ENCODE measurements at places on chromosomes 7 and 10. TPM values are rescaled to one million over a fixed set of nuclear protein-coding genes. Genes with fewer than 3 reads are reported as not detected.

DNA sequence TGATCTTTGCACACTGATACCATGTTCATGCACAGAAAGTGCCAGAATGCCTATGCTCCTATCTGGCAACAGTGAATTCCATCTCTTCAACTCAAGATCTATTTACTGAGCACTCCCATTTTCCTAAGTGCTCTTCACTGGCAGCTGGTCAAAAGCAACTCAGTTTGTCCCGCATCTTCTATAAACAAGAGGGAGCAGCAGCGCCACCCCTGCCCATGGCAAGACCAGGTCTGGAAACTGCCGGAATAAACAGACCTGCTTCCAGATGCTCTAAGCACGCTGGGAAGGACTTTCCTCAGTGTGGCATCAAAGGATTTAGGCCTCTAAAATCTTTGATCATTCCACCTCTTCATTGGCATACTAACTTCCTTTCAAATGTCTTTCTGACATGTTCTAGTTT lies 104.4 kb upstream of the MACROH2A2 start:
- H3K36me3 ChIP-seq, result no peaks in the 10 kb centered on the region
- DNase-seq, result no peak
- H3K4me3 ChIP-seq, result no peak overlapping the region
- no peaks in the 10 kb centered on the region for H3K4me1 ChIP-seq
- H3K27me3 ChIP-seq, result peaks cover 24% of the 10 kb centered on the region

DNA sequence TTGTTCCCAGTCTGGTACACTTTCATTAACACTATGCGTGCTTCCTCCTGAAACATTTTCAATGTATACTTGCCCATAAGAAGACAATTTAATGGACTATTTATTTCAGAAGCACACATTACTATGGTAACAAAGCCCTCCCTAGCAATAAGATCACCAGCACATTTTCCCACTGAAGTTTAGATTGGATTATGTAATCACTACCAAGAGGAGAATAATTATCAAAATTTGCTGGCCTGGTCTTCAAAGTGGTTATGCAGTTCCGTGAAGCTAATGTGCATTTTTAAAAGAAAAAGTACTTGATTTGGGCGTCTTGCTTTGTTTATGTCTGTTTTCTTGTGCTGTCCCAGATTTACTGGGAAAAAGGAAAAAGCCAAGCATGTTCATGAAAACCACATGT lies 61.9 kb downstream of the AP3M1 start:
- peaks cover 7% of the 10 kb centered on the region for H3K36me3 ChIP-seq
- H3K4me1 ChIP-seq, result peaks cover 6% of the 10 kb centered on the region
- H3K27me3 ChIP-seq, result no peaks in the 10 kb centered on the region
- H3K27ac ChIP-seq, result no peak overlapping the region
- no peak for DNase-seq

DNA sequence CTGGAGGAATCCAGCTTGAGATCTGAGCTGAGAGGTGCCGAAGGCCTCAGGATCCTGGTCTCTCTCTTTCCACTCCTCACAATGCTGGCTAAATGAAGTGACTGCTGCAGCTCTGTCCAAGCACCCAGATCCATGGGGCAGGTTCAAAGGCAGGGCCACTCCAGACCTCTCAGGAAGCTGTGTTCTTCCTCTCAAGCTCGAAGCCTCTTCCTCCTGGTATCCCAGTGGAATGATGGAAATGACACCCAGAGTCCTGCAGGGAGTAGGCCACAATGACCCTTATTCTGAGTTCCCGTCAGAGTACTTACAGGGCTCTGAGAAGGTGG lies 574.1 kb downstream of the GRID1 start:
- H3K4me1 ChIP-seq, result peaks cover 5% of the 10 kb centered on the region
- no peak for DNase-seq
- peaks cover 32% of the 10 kb centered on the region for H3K27me3 ChIP-seq
- H3K27ac ChIP-seq, result no peak overlapping the region

GRCh38 chr10:132540456-132540855 lies 2.9 kb downstream of the INPP5A start:
- peak overlapping the region; percentile 94 for H3K4me3 ChIP-seq
- H3K4me1 ChIP-seq, result peaks cover 50% of the 10 kb centered on the region
- no peaks in the 10 kb centered on the region for H3K27me3 ChIP-seq
- DNase-seq, result no peak
- peak overlapping the region; percentile 87 for H3K27ac ChIP-seq

DNA sequence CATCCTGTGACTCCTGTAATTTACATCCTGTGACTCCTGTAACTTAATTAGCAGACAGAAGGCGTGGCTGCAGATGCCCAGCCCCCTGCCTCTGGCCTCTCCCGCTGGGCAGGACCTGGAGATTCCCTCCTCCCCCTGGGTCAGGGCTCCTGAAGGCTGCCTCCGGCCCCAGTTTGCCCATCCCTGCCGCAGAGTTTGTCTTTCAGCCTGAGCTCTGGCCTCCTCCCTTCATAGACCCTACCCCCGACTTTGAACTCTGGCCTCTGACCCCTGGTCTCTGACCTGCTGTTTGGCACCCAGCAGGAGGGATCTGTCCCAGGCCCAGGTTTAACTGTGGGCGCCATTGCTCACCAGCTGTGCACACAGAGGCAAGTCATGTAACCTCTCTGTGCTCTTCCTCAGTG lies 45.6 kb downstream of the ELFN1 start:
- peaks cover 28% of the 10 kb centered on the region for H3K27me3 ChIP-seq
- no peak overlapping the region for H3K27ac ChIP-seq
- no peak overlapping the region for H3K4me3 ChIP-seq

DNA sequence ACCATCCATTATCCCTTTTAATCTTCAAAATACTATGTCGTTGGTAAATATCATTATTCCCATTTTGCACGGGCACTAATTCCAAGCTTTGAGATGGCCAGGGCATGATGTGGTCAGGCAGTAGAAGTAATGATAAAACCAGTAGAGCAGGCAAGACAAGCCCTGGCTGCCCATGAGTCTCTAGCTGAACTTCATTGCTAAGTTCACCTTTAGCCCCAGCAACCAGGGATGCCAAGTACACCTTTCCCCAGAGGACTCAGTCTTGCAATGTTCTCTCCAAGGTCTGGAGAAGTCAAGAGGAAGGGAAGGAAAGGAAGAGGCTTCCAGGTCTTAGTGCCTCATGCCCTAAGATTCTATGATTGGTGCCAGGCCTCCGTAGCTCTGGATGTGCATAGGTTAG lies 203.2 kb downstream of the PLXNA4 start:
- peaks cover 4% of the 10 kb centered on the region for H3K4me1 ChIP-seq
- H3K27ac ChIP-seq, result no peak overlapping the region
- H3K36me3 ChIP-seq, result peaks cover 5% of the 10 kb centered on the region

Gene AGAP6
- total RNA-seq, result 18.6 TPM

Gene CYP3A4
- total RNA-seq, result not detected

DNA sequence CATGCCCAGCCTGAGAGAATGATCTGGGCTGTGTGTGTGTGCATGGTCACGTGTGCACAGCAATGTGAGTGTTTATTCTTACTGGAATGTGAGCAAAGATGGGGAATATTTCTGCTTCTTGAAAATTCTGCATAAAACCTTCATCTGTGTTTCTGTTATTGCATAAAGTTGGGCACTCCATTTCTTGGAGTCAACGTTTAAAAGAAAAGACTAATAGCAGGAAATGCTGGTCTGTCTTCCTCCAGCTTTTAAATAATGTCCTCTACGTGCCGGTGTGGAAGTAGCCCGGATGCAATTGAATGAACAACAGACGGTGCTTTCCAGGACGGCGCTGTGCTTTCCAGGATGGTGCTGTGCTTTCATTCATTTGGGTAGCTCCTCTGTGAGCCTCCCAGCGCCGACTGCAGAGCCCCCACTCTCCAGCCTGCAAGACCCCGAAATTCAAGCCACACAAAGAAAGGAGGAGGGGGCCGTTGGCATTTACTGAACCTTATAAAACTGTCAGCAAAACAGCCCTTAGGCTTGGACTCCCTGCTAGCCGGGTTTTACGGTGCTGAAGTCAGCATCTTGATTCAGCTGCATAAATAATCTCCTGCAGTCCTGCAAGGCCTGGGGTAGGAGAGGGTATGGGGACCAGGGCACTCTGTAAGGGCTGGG lies 158.2 kb upstream of the PRKCQ start:
- DNase-seq, result no peak
- H3K36me3 ChIP-seq, result no peaks in the 10 kb centered on the region
- no peak overlapping the region for H3K4me3 ChIP-seq
- H3K27ac ChIP-seq, result no peak overlapping the region
- H3K27me3 ChIP-seq, result peaks cover 81% of the 10 kb centered on the region
- H3K4me1 ChIP-seq, result no peaks in the 10 kb centered on the region

- peaks cover 72% of the 10 kb centered on the region for H3K27me3 ChIP-seq
- no peak overlapping the region for H3K4me3 ChIP-seq
- H3K36me3 ChIP-seq, result peaks cover 10% of the 10 kb centered on the region
- peaks cover 40% of the 10 kb centered on the region for H3K4me1 ChIP-seq
- no peak for DNase-seq
Measured at GRCh38 chr10:123146013-123146893, 1.7 kb upstream of the HMX2 start.

DNA sequence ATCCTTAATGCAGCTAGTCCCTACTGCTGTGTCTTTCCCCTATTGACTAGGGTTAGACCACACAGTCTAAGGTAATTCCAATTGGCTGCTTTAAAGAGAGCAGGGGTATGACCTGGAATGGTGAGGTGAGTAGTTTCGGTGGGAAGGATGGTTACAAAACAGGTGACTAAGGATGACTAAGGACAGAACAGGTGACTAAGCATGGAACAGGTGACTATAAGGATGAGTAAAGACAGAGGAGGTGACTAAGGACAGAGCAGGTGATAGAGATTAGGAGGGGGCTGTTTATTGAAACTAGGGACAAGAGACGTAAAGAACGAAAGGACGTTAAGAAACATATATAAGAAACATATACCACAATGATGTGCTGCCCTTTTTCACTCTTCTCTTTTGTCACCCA lies 145.1 kb upstream of the TMEM106B start:
- H3K36me3 ChIP-seq, result no peaks in the 10 kb centered on the region
- DNase-seq, result no peak
- peak overlapping the region; percentile 16 for H3K27ac ChIP-seq
- peaks cover 8% of the 10 kb centered on the region for H3K4me1 ChIP-seq

DNA sequence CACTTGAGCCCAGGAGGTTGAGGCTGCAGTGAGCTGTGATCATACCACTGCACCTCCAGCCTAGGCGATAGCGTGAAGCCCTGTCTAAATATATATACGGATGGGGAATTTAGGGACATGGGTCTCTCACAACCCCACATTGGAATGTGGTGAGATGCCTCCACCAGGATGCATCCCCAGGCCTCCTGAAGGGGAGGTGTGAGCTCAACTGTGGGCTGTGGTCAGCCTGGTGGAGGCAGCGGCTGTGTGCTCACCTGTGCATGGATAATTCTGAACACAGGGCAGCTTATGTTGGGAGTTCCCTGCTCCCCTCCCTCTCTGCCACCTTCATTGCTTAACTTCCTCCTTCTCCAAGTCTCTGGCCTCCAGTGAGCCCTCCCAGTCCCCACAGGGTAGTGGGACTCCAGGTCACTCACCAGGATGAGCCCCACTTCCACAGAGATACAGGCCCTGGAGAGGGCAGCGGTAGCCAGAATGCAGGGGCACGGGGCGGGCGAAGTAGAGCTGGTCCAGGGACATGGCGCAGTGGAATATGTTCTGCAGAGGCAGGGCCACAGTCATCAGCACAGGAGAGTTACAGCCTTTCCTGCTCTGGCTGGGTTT lies 30.4 kb downstream of the PYROXD2 start:
- H3K36me3 ChIP-seq, result peaks cover 5% of the 10 kb centered on the region
- H3K27ac ChIP-seq, result no peak overlapping the region
- peaks cover 10% of the 10 kb centered on the region for H3K4me1 ChIP-seq
- H3K27me3 ChIP-seq, result no peaks in the 10 kb centered on the region
- no peak overlapping the region for H3K4me3 ChIP-seq
- no peak for DNase-seq

Gene ASB10
- total RNA-seq, result not detected

Gene ZNF804B
- not detected for total RNA-seq

DNA sequence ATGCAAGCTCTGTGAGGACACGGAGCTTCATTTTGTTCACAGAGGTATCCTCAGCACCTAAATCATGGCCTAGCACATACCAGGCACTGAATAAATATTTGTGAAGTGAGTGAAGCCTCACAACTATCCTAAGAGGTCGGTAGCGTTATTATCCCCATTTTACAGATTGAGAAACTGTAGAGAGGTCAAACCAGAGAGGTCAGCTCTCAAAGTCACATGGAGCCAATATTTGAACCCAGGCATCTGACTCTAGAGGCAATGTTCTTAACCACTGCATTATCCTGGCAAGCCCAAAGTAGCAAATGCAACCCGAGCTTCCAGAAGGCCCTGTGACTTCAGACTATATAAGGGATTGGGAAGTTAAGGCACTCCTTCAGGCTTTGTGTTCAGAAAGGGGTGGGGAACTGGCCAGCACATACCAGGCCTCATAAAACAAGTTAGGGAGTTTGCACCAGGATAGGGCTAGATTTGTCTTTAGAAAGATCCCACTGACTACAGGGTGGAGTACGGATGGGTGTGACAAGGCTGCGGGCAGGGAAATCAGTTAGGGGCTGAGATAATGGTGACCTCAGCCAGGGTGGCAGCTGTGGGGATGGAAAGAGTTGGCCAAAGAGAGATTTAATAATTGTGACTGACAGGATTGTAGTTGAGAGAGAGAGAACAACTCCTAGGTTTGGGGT lies 101.4 kb downstream of the TBXAS1 start:
- H3K36me3 ChIP-seq, result peaks cover 15% of the 10 kb centered on the region
- no peak overlapping the region for H3K27ac ChIP-seq
- H3K27me3 ChIP-seq, result peaks cover 4% of the 10 kb centered on the region
- H3K4me1 ChIP-seq, result peaks cover 10% of the 10 kb centered on the region

Gene FGFBP3
- total RNA-seq, result 1.7 TPM

Gene CTAGE4
- not detected for total RNA-seq

DNA sequence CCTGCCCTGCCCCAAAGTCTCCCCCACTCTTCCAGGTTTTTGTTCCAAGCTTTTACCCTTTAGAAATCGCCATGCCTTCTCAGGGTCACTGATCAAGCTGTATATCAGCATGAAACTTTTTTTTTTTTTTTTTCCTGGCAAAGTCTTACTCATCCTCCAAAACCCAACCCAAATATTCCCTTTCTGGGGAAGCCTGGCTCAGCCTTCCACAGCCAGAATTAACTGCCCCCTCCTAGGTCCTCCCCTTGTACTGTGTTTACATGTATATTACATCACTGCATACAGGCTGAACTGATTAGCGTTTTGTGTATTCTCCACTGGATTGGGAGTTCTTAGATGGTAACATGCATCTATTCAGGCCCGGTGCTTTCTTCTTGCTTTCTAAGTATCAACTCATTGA lies 4.6 kb upstream of the NOBOX start:
- H3K27ac ChIP-seq, result no peak overlapping the region
- H3K4me1 ChIP-seq, result peaks cover 8% of the 10 kb centered on the region
- H3K36me3 ChIP-seq, result no peaks in the 10 kb centered on the region
- no peak overlapping the region for H3K4me3 ChIP-seq
- H3K27me3 ChIP-seq, result peaks cover 50% of the 10 kb centered on the region

GRCh38 chr10:89705466-89705865 lies 4.1 kb downstream of the KIF20B start:
- no peaks in the 10 kb centered on the region for H3K27me3 ChIP-seq
- H3K36me3 ChIP-seq, result no peaks in the 10 kb centered on the region
- no peak for DNase-seq
- H3K4me3 ChIP-seq, result no peak overlapping the region
- peaks cover 26% of the 10 kb centered on the region for H3K4me1 ChIP-seq

DNA sequence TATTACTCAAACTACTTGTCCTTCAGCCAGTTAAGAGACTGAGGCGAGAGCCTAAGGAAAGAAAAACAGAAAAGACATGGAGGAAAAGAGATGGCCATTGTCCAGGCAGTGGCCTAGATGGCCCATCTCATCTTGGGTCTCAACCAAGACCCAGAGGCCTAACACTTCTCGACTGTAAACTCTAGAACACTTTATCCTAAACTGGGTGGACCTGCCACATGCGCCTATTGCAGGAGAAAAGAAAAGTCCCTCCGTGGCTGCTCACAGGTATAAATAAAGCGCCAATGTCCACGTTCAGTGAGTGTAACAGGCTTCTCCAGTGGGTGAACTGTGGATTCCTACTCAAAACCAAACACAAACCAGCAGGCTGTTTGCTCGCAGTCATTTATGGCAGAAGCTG lies 92.7 kb upstream of the DDC start:
- no peak for DNase-seq
- peaks cover 36% of the 10 kb centered on the region for H3K4me1 ChIP-seq
- H3K4me3 ChIP-seq, result no peak overlapping the region
- no peak overlapping the region for H3K27ac ChIP-seq
- peaks cover 2% of the 10 kb centered on the region for H3K36me3 ChIP-seq
